Fibroblast of lung (primary cell): ENCODE measurements at places on chromosomes 5 and 9.

GRCh38 chr5:32388432-32389129, 56.0 kb downstream of the ZFR start:
- peak; percentile 57 for DNase-seq

- DNase-seq = peak; percentile 93
Measured at GRCh38 chr9:120916588-120916987, 10.0 kb downstream of the TRAF1 start.

GRCh38 chr9:6418764-6419163, 5.8 kb downstream of the UHRF2 start:
- no peak for DNase-seq

DNA sequence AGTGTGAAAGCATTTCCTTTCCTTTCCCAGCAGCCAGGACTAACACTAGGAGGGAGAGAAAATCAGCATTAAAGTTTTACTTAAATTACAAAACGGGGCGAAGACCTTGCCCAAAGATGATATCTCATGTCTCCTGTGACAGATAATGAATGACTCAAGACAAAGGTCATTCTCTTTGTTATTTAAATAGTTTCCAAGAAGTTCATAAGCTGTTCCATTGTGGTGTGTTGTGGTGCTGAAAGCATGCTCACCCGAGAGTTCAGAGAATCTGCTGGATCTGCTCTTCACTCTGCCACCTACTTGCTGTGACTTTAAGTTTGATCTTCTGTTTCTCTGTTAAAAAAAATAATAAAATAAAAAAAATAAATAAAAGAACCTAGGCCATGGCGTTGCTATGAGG, 265.9 kb upstream of the NR4A3 start:
- peak; percentile 11 for DNase-seq

GRCh38 chr9:34512131-34513078, 10.4 kb downstream of the ENHO start:
- no peak for DNase-seq

DNA sequence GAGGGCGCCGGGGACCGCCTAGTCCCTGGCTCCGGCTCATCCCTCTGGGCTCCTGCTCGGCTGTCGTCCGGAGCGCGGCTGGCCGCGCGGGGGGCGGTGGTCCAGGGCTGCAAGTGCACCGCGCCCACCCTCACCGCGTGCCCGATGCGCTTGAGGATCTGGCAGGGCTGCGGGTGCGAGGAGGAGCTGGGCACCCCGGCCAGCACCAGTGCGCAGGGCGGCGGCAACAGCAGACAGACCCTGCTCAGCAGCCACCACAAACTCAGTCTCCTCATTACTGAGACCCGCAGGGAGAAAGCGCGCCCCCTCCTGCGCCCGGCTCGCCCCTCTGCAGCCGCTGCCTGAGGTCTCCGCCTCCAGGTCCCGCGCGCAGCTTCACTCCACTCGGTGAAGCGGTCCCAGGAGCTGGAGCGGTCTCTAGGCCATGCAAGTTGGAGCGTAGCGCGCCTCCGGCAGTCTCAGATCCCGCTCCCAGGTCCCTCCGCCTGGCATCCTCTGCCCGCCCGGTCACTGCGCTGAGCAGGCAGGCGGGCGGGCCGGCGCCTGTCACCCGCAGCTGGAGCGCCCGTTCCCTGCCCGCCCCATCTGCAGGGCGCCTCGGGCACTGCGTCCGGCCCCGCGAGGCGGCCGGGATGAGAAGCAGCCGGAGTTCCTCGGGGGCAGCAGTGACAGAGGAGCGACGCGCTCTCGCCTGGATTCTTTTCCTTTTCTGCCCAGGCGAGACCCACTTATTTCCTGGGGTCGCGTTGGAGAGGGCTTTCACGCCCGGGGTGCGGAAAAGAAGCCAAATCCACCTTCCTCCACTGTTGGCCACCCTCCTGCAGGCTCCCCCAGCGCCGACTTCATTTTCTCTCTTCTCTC, 512 bp downstream of the GRIN3A start:
- DNase-seq = no peak

GRCh38 chr5:5487585-5488360, 65.3 kb downstream of the ICE1 start:
- DNase-seq = no peak

DNA sequence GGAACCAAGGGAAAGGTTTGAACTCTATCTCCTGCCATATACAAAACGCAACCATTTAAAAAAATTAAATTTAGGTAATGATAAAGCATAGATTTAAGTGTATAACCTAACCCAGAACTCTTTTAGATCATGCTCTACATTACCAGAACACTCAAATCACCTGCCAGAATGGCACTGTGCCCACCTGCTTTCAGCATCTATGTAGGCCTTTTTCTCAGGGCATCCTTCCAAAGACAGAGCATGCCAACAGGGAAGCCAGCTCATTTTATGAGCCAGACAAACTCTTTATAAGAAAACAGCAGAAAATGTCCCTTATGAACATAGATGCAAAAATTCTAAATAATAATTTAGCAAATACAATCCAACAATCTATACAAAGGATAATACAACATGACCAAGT, 47.9 kb upstream of the SMAD5 start:
- DNase-seq = no peak

- DNase-seq = no peak
Measured at GRCh38 chr9:126504977-126505455, 108.7 kb upstream of the LMX1B start.
